ENCODE measurements at places on chromosomes 1 and 21. TPM values are rescaled to one million over a fixed set of nuclear protein-coding genes. Genes with fewer than 3 reads are reported as not detected.

DNA sequence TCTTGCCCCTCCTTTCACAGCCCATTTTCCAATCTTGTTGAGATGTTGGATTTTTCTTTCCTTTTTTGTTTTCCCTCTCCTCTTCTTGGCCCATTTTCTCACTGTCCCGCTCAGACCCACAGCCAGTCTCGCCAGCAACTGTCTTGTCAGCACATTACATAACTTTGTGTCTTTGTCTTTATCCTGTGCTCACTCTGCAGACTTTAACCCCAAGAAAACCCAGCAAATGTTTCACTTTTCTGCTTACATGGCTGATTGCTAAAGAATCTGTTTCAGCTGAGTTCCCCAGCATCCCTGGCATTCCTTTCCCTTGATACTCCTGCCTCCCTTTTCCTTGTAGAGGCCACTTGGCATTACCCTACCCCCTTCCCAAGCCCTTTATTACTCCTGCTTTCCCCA, 74.6 kb downstream of the ZNF648 start:
- no peaks in the 10 kb centered on the region for H3K36me3 ChIP-seq
- peaks cover 12% of the 10 kb centered on the region for H3K27me3 ChIP-seq
- H3K4me3 ChIP-seq: no peak overlapping the region
- H3K4me1 ChIP-seq: no peaks in the 10 kb centered on the region
- no peak overlapping the region for H3K27ac ChIP-seq
- DNase-seq: no peak

The SLC35E2B gene
- total RNA-seq: 23.8 TPM

- no peaks in the 10 kb centered on the region for H3K27me3 ChIP-seq
- peak overlapping the region; percentile 70 for H3K27ac ChIP-seq
- peaks cover 43% of the 10 kb centered on the region for H3K36me3 ChIP-seq
- no peak for DNase-seq
- H3K4me3 ChIP-seq: no peak overlapping the region
Measured at GRCh38 chr1:36457691-36458090, 6.5 kb downstream of the MRPS15 start.

DNA sequence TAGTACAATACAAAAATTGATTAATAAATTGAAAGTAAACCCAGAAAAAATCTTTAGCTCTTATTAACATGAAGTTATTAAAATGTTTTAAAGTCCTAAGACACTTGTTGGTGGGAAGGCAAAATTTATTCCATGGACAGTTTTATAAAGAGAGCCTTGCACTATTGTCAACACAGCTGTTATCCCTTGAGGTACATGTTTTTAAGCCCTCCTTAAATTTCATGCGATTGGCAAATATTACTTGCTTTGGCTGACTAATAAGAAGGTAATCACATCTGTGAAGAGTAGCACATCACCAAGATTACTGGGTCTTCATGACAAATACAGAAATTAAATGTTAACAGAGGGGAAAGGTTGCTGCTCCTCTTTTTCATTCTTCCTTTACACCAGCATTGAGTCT, 611.1 kb downstream of the BRINP3 start:
- no peak for DNase-seq
- no peak overlapping the region for H3K27ac ChIP-seq
- no peaks in the 10 kb centered on the region for H3K27me3 ChIP-seq
- H3K36me3 ChIP-seq: no peaks in the 10 kb centered on the region
- no peaks in the 10 kb centered on the region for H3K4me1 ChIP-seq

- H3K4me3 ChIP-seq: peak overlapping the region; percentile 11
- H3K4me1 ChIP-seq: peaks cover 79% of the 10 kb centered on the region
- peak; percentile 93 for DNase-seq
- peak overlapping the region; percentile 95 for H3K27ac ChIP-seq
- no peaks in the 10 kb centered on the region for H3K27me3 ChIP-seq
- H3K36me3 ChIP-seq: peaks cover 2% of the 10 kb centered on the region
Measured at GRCh38 chr1:12161662-12162458, 4.9 kb upstream of the TNFRSF1B start.

The KMO gene
- 0.18 TPM for total RNA-seq

GRCh38 chr1:202161151-202162046, 997 bp upstream of the PTPN7 start:
- H3K36me3 ChIP-seq: peaks cover 37% of the 10 kb centered on the region
- peaks cover 63% of the 10 kb centered on the region for H3K4me1 ChIP-seq
- peak overlapping the region; percentile 95 for H3K27ac ChIP-seq
- no peaks in the 10 kb centered on the region for H3K27me3 ChIP-seq
- peak overlapping the region; percentile 95 for H3K4me3 ChIP-seq
- peak; percentile 53 for DNase-seq

DNA sequence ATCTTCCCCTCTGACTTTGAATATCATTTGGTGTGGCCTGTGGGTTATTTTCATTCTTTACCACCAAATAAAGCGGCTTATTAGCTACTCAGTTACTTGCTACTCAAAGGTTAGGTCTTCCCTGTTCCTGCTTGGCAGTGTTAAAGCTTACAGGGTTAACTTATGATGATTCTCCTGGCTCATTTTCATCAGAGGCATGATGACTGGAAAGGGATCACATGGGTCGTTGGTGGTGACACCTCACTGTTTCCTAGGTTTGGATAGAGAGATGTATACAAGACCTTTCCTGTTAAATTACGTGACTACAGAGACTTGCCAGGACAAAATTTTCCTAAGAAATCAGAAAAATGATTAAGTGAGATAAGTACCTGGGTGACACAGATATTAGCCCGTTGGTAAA, 27.4 kb downstream of the MRPS6 start:
- H3K27me3 ChIP-seq: no peaks in the 10 kb centered on the region
- no peak overlapping the region for H3K27ac ChIP-seq
- H3K4me3 ChIP-seq: no peak overlapping the region
- peaks cover 86% of the 10 kb centered on the region for H3K36me3 ChIP-seq
